Cardiac muscle cell (in vitro differentiated cells and primary cell): ENCODE measurements at places on chromosomes 12 and 14. TPM values are rescaled to one million over a fixed set of nuclear protein-coding genes. Genes with fewer than 3 reads are reported as not detected.

Gene LRRC10
- 33.5 and 44.0 TPM in 2 replicates for total RNA-seq

Gene ZDHHC22
- 0.12 and 0.25 TPM in 2 replicates for total RNA-seq

Gene IL23A
- total RNA-seq = 0.63 TPM in 1 of 2 replicates, not detected in the other

Gene TAS2R9
- 0.21 and 1.8 TPM in 2 replicates for total RNA-seq

Gene CIT
- total RNA-seq = 3.9 and 30.3 TPM in 2 replicates

Gene DNAJC22
- 0.48 and 0.49 TPM in 2 replicates for total RNA-seq

DNA sequence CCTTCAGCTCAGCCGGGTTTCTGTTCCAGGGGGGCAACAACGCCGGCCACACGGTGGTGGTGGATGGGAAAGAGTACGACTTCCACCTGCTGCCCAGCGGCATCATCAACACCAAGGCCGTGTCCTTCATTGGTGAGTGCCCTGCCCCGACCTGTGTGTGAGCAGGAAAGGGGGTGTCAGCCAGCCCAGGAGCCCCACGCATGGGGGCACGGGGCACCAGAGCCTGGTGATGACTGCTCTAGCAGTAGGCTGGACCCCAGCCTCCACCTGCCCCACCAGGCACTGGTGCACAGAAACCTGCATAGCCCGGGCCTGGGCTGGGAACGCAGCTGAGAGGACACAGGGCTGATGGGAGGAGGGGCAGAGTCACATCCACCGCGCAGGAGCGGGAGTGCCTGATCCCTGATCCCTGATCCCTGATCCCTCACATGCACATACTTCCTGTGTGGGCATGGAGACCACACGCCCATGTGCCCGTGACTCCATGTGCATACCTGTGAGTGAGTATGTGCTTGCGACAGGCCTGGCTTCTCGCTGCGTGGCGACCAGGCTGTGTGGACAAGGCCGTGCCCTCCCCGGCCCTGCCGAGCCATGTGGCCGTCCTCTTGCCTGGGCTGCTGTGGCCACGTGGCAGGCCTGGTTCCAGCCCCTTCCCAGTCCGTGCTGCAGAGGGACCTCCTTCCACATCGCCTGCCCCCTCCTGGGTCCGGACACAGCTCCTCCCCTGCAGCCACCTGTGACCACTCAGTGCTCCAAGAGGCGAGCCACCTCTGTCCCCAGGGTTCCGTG is 11.2 kb downstream of the ADSS1 start:
- no peak for DNase-seq
- H3K36me3 ChIP-seq = no peaks in the 10 kb centered on the region
- no peak overlapping the region for H3K4me3 ChIP-seq
- H3K4me1 ChIP-seq = no peaks in the 10 kb centered on the region

GRCh38 chr12:124030510-124030909 is 57.5 kb downstream of the ZNF664 start:
- H3K27me3 ChIP-seq = no peaks in the 10 kb centered on the region
- no peak overlapping the region for H3K4me3 ChIP-seq
- peak; percentile 69 for DNase-seq
- no peaks in the 10 kb centered on the region for H3K36me3 ChIP-seq

DNA sequence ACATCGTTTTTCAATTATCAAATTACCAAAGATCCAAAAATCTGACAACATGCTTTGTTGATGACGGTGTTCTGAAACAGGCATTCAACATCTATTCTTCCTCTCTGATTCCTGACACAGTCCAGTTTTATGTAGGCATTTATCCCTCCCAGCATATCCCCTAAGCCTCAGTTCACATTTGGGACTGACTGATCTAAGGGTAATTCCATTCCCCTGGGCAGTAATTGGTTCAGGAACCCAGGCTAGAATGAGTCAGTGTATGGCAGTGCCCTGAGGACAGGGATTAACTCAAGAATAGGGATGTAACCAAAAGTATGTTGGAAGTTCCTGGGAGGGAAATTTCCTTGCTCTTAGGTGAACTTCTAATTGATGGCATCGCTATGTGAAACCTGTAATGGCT is 10.3 kb upstream of the PCNX1 start:
- H3K27ac ChIP-seq = no peak overlapping the region
- H3K27me3 ChIP-seq = no peaks in the 10 kb centered on the region
- no peaks in the 10 kb centered on the region for H3K4me1 ChIP-seq
- DNase-seq = no peak
- no peaks in the 10 kb centered on the region for H3K36me3 ChIP-seq

DNA sequence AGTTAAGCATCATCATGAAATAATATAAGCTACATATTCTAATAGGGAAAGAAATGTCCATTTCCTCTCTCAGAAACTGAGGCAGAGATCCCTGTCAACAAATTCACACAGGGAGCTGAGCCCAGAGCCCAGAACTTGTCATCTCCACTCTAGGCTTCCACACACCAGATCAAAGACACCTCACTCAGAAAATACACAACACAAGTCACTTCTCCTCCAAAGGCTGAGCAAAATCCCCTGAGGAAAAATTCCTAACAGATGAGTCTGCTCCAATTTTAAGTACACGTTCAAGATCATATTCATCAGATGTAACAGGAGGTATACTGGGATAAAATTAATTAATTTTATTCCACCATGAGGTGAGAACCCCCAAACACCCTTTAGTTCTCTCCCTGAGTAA is 227.3 kb downstream of the DPF3 start:
- no peaks in the 10 kb centered on the region for H3K27me3 ChIP-seq
- DNase-seq = no peak
- no peak overlapping the region for H3K27ac ChIP-seq
- H3K36me3 ChIP-seq = peaks cover 28% of the 10 kb centered on the region

DNA sequence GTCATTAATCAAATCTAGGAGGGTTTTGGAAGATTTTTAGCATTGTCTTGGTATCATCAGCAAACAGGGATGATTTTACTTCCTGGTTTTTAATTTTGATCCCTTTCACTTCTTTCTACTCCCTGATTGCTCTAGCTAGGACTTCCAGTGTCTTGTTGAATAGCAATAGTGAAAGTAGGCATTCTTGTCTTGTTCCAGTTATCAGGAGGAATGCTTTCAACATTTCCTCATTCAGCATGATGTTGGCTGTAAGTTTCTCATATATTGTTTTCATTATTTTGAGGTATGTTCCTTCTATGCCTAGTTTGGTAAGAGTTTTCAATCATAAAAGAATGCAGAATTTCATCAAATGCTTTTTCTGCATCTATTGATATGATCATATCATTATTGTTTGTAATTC is 244.2 kb upstream of the CLEC14A start:
- no peaks in the 10 kb centered on the region for H3K36me3 ChIP-seq
- no peak for DNase-seq
- no peaks in the 10 kb centered on the region for H3K4me1 ChIP-seq
- no peak overlapping the region for H3K27ac ChIP-seq

DNA sequence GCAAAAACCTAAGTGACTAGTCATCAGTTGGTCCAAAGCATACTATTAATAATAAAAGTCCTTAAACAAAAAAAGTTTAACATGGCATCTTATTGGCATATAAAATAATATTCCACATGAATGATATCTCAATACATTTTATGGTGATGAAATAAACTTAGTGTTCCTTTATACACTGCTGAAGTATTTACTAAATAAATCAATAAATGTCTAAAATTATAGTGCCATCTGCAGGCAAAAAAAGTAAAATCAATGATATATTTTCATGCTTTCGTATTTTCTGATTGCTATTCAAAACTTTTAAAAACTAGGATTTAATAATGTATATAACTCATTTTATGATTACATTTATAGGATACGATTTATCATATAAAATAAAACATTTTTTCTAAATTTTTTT is 30.5 kb downstream of the PUS7L start:
- no peak overlapping the region for H3K4me3 ChIP-seq
- DNase-seq = peak; percentile 15
- no peaks in the 10 kb centered on the region for H3K36me3 ChIP-seq
- H3K27ac ChIP-seq = no peak overlapping the region
- peaks cover 8% of the 10 kb centered on the region for H3K27me3 ChIP-seq

DNA sequence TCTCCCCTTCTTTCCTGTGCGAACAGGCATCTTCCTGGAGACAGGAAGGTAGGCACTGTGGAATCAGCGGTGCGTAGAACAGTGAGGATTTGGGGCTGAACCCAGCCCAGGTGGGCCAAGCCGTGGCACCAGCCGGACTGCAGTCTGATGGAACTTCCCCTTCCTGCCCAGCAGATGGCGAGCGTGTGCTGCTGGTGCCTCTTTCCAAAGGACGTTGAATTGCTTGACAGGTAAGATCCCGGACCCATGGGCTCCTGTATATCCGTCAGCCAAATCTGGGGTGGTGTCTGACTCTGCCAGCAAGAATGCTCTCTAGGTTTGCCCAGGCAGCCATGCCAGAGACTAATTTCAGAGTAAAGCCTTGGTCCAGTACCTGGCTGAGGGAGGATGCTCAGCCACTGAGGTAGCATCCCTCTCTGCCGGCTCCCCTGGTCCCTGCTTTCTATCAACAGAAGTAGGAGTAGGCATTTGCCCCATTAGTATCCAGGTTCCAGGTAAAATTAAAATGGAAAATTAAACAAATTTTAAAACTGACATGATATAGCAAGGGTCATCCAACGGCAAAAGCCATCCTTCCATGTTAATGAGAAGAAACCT is 21.1 kb upstream of the KCNA5 start:
- peaks cover 6% of the 10 kb centered on the region for H3K4me1 ChIP-seq
- no peaks in the 10 kb centered on the region for H3K27me3 ChIP-seq
- no peak overlapping the region for H3K27ac ChIP-seq
- H3K4me3 ChIP-seq = no peak overlapping the region

DNA sequence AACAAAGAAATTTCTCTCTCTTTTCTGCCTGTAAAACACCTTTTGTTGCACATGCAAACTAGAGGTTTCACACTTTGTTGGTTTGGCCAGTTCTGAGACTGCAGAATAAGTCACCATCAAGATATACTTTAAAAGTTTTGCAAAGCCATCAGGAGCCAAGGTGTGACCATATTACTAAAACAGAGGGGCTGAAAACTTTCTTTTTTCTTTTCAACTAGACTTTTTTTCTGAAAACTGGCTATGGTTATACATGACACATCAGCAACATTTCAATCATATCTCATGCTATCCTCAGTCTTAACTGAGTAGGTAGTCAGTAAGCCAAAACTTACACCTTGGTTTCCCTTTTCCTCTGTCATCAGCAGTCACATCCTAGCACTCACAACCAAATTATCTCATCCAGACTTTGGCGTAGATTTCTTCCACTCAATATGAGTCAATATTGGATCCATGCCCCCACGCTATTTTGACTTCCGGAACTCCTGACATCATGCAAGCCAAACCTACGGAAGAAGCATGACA is 4.1 kb upstream of the IFNG start:
- no peaks in the 10 kb centered on the region for H3K27me3 ChIP-seq
- no peak overlapping the region for H3K27ac ChIP-seq
- DNase-seq = no peak

DNA sequence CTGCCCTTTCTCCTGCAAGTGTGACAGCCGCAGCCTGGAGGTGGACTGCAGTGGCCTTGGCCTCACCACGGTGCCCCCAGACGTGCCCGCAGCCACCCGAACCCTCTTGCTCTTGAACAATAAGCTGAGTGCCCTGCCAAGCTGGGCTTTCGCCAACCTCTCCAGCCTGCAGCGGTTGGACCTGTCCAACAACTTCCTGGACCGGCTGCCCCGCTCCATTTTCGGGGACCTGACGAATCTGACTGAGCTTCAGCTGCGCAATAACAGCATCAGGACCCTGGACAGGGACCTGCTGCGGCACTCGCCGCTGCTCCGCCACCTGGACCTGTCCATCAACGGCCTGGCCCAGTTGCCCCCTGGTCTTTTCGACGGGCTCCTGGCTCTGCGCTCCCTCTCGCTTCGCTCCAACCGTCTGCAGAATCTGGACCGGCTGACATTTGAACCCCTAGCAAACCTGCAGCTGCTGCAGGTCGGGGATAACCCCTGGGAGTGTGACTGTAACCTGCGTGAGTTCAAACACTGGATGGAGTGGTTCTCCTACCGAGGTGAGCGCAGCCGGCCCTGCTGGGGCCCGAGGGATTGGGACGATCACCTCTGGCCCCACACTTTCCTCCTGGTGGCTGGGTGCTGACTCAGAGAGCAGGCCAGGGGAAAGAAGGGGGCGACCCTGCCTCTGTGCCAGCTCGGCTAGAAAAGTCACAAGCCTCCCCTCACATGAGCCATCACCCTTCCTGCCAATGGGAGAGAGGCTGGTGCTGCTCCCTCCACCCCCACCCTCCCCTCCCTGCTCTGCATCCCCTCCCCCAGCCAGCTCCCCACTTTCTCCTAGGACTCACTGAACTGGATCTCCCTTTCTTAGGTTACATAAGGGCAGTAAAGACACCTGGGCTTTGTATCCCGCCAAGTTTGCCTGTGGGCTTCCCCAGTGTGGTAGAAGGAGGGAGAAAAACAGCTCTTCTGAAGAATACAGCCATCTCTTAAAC is 10.9 kb downstream of the LRTM2 start:
- DNase-seq = peak; percentile 95
- H3K27ac ChIP-seq = no peak overlapping the region
- peaks cover 10% of the 10 kb centered on the region for H3K4me1 ChIP-seq
- H3K4me3 ChIP-seq = no peak overlapping the region
- H3K36me3 ChIP-seq = no peaks in the 10 kb centered on the region

DNA sequence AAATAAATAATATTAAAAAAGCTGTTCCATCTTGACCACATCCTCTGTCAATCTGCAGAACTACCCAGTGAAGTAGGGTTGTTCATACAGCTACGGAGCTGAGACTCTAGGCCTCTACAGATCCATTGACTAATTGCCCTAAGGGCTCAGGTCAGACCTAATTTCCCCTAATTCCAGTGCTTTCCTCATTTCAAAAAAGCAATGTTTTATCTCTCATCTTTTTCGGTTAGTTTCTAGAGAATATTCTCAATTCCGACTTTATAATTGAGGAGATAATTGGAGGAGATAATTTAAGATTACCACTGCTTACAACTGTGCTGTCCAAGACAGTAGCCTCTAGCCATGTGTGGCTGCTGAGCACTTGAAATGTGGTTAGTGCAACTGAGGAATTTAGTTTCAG is 167.1 kb downstream of the KIF21A start:
- H3K27me3 ChIP-seq = no peaks in the 10 kb centered on the region
- no peak overlapping the region for H3K27ac ChIP-seq
- H3K4me1 ChIP-seq = no peaks in the 10 kb centered on the region
- no peaks in the 10 kb centered on the region for H3K36me3 ChIP-seq
- no peak for DNase-seq
- no peak overlapping the region for H3K4me3 ChIP-seq

DNA sequence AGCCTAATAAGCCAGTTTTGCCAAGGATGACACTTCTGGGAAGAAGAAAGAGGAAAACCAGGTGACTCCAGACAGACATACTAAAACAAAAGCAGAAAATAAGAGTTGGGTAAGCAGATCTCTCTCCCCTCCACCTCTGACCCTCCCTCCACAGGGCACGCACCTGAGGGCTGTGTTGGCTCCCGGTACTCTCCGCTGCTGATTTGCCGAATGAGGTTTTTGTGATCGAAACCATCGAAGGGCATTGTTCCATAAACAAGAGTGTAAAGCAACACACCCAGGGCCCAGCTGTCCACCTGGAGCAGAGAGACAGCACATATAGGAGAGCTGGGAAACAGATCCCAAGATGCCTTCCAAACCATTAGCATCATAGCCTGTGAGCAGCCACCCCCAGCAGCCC is 68.1 kb downstream of the NUAK1 start:
- no peaks in the 10 kb centered on the region for H3K27me3 ChIP-seq
- H3K36me3 ChIP-seq = no peaks in the 10 kb centered on the region
- no peak for DNase-seq
- no peak overlapping the region for H3K27ac ChIP-seq
- peaks cover 14% of the 10 kb centered on the region for H3K4me1 ChIP-seq
